ENCODE measurements at places on chromosomes 6 and 20. TPM values are rescaled to one million over a fixed set of nuclear protein-coding genes. Genes with fewer than 3 reads are reported as not detected.

DNA sequence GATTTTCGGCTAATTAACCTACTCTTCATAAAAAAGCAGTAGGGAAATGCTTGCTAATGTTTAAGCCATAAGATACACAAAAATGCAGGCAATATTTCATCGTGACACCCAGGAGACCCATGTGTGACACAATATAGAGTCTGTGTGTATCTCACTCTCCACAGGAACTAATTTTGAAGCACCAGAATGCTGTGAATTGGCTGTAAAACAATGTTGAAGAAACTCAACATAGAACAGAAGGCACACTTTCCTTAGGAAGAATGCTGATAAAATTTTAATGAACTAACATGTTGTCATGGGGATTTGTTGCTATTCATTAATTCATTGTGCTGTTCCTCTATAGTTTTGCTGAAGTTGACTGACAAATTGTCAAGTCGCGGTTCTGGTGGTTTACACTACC is 249.4 kb upstream of the TFAP2D start:
- H3K4me3 ChIP-seq, result no peak overlapping the region
- no peak for DNase-seq
- H3K27me3 ChIP-seq, result no peaks in the 10 kb centered on the region
- no peaks in the 10 kb centered on the region for H3K36me3 ChIP-seq
- no peaks in the 10 kb centered on the region for H3K4me1 ChIP-seq
- no peak overlapping the region for H3K27ac ChIP-seq

DNA sequence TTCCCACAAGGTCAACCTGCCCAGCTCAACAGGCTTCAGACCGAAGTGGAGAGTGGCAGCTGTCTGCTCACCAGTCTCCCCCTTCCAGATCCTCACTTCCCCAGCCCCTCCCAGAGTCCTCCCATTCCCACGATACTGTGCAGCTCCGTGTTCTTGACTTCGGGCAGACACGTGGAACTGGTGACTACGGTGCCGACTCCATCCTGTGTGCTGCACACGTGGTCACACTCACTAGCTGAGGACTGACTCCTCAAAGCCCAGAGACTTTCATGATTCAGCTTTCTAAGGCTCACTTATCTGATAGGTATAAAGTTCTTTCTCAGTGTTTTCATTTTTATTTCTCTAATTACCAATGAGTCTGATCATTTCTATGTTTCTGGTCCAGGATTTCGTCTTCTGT is 32.4 kb downstream of the GABRR2 start:
- no peak for DNase-seq
- H3K27ac ChIP-seq, result no peak overlapping the region
- peaks cover 18% of the 10 kb centered on the region for H3K4me1 ChIP-seq

DNA sequence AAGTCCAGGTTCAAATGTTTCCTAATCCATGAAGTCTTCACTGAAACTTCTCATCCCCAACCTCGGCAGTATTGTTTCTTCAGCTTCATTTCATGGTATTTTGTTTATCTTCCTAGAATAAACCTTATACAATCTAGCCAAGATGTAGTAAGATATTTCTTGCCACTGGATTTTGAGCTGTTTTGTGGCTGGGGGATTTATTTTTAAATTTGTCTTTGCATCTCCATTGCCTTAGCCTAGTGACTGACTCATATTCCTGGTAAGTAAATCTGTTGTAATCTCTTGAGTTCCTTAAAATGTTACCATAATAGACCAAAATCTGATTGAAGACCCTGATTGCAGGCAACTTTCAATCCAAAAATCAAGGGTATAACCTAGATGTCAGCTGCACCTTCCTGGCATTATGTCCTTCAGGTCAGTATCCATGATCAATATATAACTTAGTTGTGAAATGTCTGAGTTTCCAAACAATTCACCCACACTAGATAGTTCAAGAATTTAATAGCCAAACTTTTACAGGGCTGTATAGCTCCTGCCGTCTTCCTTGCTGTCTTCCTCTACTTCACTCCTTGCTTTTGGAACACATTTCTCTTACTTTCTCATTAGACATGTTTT is 4.7 kb upstream of the TRMT11 start:
- H3K27ac ChIP-seq, result no peak overlapping the region
- no peaks in the 10 kb centered on the region for H3K27me3 ChIP-seq
- H3K4me3 ChIP-seq, result no peak overlapping the region
- no peak for DNase-seq
- no peaks in the 10 kb centered on the region for H3K4me1 ChIP-seq
- no peaks in the 10 kb centered on the region for H3K36me3 ChIP-seq

DNA sequence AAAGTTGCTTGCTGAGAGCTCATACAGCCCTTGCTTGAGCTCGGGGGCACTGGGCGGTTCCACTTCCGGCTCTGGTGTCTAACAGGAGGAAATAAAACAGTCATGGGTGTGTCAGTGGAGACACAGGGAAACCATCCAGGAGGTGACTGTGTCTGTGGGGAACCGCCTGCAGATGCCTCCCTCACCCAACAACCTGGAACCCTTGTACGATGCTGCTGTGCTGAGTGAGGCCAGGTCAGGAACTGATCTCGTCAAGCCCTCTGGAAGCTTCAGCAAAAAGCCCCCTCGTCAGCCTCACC is 15.5 kb downstream of the TXNDC5 start:
- H3K4me1 ChIP-seq, result no peaks in the 10 kb centered on the region
- no peak for DNase-seq
- no peak overlapping the region for H3K27ac ChIP-seq
- H3K27me3 ChIP-seq, result no peaks in the 10 kb centered on the region
- H3K4me3 ChIP-seq, result no peak overlapping the region

DNA sequence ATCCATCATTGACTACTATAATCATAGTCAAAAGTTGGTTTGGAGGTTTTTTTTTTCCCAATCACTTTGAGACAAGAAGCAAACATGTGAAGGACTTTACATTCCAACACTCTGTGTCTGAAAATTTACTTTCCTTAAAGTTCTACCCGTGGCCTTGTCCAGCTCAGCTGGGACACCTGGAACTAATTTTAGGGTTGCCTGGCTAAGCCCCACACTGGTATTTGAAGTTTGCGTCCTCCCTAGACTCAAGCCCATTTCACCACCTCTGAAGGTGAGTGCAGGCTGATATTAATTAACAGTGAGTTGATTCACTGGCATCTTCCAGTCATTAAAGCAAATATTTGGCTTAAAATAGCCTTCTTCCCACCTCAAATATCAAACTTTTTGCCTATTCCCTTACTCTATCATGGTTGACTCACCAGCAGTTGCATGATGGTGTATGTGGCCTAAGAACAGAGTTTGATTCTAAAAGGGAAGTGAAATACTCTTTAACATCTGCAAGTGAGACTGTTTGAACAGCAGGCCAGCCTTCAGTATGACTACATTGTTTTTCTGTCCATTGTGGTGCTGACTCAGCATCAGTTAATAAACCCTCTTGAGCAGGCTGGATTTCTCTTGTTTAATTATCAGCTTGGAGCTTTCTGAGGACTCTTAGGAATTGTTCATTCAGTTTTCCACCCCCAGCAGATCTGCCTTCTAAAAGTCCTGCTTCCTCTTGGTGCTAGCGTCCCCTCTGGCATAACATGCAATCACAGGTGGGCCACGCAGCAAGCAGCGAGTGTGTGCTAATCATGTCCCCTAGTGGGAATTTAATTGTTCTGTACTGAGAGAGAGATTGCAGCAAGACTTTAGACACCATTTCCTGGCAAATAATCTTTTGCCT is 1.8 kb upstream of the PRDM1 start:
- H3K4me1 ChIP-seq, result peaks cover 52% of the 10 kb centered on the region
- no peaks in the 10 kb centered on the region for H3K36me3 ChIP-seq
- H3K27ac ChIP-seq, result no peak overlapping the region
- DNase-seq, result peak; percentile 74
- peaks cover 32% of the 10 kb centered on the region for H3K27me3 ChIP-seq
- H3K4me3 ChIP-seq, result peak overlapping the region; percentile 82

DNA sequence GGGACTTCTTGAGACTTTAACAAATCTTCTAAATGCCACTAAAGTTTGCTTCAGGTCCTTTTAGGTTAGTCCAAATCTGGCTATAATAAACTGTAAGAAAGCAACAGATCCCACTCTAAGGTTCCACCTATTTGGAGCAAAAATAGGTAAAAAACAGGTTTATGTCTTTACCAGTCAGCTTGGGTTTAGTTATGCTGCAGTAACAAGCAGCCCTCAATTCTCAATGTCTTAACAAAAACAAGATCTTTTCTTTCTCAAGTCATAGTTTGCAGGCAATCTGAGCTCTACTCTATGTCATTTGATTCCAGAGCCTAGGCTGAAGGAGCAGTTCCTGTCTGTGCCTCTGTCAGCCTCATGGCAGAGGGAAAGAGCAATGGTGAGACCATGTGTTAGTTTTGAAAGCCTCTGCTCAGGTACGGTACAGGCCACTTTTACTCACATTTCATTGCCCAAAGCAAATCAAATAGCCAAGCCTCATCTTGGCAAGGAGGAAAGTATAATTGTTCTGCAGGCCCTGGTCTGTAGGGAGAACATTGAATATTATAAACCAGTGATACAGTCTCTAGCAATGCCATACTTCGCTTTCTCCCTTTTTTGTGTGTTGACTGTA is 108.6 kb downstream of the CD83 start:
- peaks cover 14% of the 10 kb centered on the region for H3K27me3 ChIP-seq
- no peak for DNase-seq
- no peaks in the 10 kb centered on the region for H3K4me1 ChIP-seq

KCNK17 gene
- total RNA-seq, result 2.7 TPM

ZNF311 gene
- total RNA-seq, result 3.7 TPM

PI16 gene
- 0.17 TPM for total RNA-seq

UNC93A gene
- total RNA-seq, result 0.70 TPM

ISM1 gene
- total RNA-seq, result 0.52 TPM

Measured in WTC11 (cell line).